Activated naive CD4-positive, alpha-beta T cell treated with Interleukin-2 at 50 U/mL for 16 hours (primary cell): ENCODE measurements at places on chromosomes 5 and 9.

- DNase-seq, result no peak
Measured at GRCh38 chr9:93286252-93287188, 102.6 kb downstream of the WNK2 start.

DNA sequence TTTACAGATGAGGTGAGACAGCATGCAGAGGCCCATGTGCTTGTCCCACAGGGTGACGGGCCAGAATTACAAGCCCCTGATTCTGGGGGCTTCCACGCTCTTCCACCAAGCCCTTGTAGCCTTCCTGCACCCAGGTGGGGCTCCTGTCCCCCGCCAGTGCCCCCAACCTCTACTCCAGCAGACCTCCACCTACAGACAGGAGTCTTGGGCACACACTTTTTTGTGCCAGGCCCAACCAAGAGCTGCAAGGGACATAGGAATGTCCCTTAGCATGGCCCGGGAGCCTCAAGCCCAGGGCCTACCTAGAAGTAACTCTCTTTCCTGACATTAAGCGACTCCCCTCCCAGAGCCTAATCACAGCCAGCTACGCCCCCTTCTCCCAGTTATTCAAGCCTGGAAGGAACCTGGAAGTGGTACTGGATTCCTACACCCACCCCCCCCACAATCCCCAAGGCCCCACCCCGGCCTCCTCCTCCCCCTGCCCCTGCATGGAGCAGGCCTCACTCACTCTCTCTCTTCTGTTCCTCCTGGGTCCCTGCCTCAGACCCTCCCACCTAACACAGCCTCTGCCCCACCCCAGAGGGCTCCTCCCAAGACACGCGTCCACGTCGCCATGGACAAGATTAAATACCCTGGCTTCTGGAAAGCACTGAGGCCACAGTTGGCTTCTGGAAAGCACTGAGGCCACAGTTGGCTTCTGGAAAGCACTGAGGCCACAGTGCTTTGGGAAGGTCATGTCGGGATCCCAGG is 30.5 kb downstream of the ADAMTS2 start:
- DNase-seq, result no peak

DNA sequence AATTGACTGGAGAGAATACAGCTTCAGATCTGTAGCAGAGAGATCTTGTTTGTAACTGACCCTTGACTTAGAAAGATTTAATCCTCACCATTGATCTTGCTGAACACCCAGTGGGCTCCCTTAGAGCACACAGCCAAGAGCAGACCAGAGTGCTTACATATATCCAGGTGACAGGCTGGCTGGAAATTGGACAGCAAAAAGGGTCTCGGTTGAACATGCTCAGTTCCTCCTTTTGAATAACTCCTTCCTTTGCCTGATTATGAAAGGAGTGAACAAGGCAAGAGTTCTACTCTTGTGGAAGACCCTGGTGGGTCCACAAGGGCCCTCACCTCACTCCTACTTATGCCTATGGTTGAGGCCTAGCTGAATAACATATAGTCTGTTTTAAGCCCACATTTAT is 134.2 kb upstream of the LHFPL2 start:
- no peak for DNase-seq

- DNase-seq, result no peak
Measured at GRCh38 chr5:107776922-107777740, 106.4 kb upstream of the EFNA5 start.

GRCh38 chr5:133612249-133612860 is at the start of gene FSTL4:
FSTL4 (minus strand) TSS chr5:133612541.
- DNase-seq, result peak; percentile 34

- no peak for DNase-seq
Measured at GRCh38 chr9:125043148-125043547, 100.2 kb downstream of the SCAI start.

- DNase-seq, result no peak
Measured at GRCh38 chr9:20684875-20685696, 1.0 kb downstream of the FOCAD start.

DNA sequence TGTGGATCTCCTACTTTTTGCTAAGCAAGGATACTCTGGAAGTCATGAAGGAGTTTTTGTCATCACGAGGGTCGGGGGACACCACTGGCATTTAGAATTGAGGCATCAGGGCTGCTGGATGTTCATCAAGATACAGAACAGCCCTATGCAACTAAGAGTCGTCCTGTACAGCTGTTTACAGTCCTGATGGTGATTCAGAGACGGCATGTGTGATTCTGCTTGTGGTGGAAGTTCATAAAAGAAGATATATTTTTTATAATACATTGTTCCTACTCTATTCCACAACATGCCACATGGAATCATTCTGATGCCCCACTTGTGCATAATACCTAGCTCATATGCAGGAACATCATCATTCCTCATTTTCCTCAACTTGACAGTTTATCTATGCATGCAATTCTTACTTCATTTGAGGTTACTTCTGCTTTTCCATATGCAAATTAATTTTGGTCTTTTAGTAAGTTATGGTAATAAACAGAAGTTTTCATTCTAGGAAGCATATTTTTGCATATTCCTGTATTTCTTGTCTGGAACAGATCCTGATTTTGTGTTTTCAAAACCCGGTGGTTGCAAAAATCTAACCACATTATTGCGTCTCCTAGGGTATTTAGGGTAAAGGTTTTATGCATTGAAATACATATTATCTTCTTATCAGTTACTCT is 155.2 kb downstream of the ARHGEF28 start:
- DNase-seq, result no peak

- peak; percentile 19 for DNase-seq
Measured at GRCh38 chr5:159310511-159310910, 19.8 kb downstream of the IL12B start.

- DNase-seq, result peak; percentile 33
Measured at GRCh38 chr9:95626885-95627558, 110.3 kb upstream of the PTCH1 start.

DNA sequence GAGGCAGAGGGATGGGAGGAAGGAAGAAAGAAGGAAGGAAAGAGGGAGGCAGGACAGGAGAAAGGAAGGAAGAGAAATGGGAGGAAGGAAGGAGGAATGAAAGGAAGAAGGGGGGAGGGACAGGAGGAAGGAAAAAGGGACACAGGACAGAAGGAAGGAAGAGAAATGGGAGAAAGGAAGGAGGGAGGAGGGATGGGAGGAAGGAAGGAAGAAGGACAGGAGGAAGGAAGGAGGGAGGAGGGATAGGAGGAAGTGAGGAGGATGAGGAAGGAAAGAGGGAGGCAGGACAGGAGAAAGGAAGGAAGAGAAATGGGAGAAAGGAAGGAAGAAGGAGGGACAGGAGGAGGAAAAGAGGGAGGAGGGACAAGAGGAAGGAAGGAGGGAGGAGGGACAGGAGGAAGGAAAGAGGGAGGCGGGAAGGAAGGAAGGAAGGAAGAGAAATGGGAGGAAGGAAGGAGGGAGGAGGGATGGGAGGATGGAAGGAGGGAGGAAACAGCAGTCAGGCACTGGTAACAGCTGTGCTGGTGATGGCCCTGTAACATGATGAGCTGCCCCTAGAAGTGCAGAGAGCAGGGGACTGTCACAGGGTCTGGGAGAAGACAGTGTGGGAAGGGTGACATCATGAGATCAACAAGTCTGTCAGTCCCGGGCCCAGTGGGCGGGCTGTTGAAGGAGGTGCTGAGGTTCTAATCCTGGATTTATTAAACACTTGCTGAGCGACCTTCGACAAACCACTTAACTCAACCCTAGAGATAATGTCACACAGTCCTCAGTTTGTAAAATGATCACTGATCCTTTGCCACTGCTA is 10.7 kb upstream of the IRX1 start:
- no peak for DNase-seq

DNA sequence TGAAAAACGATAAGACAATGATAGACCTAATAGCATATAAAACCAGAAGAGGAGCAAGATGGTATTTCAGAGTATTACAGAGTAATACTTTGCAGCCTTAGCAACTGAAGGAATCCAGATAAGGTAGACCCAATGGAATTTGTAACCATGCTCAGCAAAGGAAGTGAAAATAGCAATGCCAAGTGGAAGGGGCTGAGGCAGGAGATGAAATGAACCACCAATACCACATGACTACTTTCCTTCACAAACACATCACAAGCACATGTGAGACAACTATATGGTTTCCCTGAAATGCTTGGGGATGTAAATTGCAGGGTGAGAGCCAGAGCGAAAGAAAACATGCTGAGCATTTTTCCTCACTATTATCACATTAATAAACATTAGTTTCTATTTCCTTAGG is 79.8 kb upstream of the MELK start:
- DNase-seq, result no peak

DNA sequence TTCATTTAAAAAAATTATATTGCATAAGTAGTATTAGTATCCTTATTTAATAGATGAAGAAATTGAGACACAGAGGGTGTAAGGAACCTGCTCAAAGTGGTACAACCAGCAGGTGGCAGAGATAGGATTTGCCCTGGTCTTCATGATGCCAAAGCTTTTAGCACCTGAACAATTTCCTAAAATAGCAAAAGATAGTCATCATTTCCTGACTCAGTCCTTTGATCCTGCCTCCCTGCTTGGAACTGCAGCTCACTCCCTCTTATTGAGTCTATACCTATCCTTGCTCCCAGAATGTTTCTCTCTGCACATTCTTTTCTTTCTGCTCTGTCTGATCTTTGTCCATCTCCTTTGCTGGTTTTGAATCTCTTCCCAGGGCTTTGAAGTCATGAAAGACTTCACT is 155.8 kb downstream of the FRMD3 start:
- no peak for DNase-seq

- no peak for DNase-seq
Measured at GRCh38 chr5:126355940-126356339, 67.3 kb upstream of the GRAMD2B start.

GRCh38 chr9:121302341-121302740 is 34.4 kb downstream of the GSN start:
- DNase-seq, result no peak

DNA sequence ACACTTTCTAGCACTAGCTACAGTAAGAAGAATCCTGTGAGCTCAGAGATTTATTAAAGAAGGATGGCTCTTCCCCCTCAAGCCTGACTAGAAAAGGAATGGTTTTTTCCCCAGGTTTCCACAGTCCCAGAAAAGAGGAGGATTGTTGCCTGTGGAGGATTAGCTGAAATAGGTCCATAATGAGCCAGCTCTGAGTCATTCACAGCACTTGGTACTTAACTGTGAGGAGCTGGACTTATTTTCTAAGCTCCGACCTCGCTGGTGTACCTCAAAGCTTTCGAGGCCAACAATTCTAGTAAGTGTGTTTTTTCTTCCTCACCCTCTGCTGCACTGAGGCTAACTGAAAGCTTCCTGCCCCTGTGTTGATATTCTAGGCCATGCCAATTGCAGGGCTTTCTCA is 222.5 kb upstream of the IL12B start:
- no peak for DNase-seq

DNA sequence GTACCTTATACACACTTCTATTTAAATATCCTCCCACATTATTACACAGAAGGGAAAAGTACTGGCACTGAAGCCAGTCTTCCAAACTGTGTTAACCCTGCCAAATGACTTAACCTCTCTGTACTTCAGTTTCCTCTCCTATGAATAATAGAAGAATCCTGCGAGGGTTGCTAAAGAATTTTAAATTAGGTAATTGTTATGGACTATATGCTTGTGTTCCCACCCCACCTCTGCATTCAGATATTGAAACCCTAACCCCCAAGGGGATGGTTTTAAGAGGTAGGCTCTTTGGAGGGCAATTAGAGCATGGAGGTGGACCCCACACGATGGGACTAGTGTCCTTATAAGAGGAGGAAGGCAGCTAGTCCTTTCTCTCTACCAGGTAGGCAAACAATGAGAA is 72.7 kb downstream of the TTLL11 start:
- DNase-seq, result no peak

DNA sequence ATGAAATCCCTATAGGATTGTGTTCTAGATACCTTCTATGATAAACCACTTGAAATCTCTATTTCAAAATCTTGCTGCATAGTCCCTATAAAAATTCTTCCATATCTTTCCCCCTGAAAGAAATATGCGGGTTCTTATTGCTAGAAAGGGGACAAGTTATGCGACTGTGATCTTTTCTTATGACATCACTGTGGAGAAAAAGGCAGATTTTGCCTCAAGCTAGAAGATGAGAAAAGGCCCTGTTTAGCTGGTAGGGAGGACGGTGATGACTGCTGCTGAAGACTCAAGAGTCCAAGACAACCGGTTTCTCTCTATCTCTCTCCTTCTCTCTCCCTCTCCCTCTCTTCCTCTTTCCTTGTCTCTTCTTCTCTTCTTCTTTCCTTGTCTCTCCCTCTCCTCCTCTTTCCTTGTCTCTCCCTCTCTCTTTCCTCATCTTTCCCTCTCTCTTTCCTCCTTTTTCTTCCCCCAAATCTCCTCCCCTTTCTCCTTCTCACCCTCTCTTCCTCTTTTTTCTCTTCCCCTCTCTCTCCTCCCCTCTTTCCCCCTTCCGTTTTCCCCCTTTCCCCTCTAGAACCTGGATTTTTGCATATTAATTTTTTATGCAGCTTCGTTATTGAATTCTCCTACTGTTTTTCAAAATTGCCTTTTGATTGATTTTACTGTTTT is 5.3 kb downstream of the OR2S2 start:
- DNase-seq, result no peak

GRCh38 chr5:176818391-176819098 is 8.2 kb downstream of the UNC5A start:
- no peak for DNase-seq

DNA sequence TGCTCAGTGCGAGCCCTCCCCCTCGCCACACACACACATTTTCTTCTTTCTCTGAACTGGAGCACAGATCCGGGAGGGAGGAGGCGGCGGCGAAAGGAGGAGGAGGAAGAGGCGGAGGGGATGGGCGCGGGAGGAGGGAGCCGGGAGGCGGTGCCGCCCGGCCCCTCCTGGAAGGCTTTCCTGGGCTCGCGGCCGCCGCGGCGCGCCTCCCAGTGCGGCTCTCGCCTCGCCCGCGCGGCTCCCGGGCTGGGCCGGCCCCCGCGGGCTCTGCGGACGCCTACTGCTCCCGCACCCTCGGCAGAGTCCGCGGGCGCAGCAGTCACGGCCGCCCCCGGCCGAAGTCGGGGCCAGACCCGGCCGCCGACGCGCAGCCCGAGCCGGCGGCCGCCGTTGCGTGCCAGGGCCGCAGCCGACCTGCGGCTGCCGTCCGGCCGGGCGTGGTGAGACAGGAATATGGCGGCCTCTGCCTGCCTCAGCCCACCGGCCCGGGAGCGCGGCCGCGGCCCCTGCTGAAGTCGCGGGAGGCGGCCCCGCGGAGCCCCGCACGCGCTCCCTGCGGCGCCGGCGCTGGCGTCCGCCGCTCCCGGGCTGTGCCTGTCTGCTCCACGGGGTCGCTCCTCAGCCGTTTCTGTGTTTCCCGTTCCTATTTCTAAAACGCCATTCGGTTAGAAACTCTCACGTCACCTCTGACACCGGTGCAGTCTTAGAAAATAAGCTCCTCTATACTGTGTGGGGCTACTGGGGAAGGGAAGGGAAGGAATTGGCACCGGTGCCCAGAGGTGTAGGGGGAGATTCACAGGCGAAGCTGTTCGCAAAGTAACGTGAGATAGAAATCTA is 500 bp upstream of the GNAQ start:
- DNase-seq, result peak; percentile 74

GRCh38 chr5:136192015-136192525 is 892 bp downstream of the SMIM32 start:
- no peak for DNase-seq

- DNase-seq, result no peak
Measured at GRCh38 chr5:32083981-32084430, 90.1 kb downstream of the GOLPH3 start.
